Erythroblast (primary cell): ENCODE measurements at places on chromosomes 6 and 20.

GRCh38 chr6:168333039-168333438 is 13.5 kb upstream of the DACT2 start:
- peak; percentile 12 for DNase-seq

- DNase-seq = no peak
These were observed 107.2 kb downstream of the FOXC1 start for GRCh38 chr6:1716868-1717267.

- DNase-seq = peak; percentile 13
These were observed 17.5 kb downstream of the VAPB start for GRCh38 chr20:58406422-58407001.

DNA sequence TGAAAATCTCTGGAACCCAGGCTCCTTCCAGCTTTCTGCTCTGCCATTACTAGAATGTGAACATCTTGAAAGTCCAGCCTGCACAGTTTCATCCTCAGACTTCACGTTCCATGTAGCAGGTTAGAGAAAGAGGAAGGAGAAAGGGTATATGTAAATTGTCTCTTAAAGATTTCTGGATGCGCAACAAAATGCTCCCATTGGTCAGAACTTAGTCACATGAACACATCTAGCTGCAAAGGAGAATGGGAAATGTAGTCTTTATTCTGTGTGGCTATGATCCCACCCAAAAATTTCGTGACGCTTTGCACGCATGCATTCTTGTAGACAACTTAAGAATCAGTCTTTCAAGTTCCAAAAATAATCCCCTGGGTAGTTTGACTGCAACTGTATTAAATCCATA is 46.4 kb upstream of the CHD6 start:
- peak; percentile 8 for DNase-seq

DNA sequence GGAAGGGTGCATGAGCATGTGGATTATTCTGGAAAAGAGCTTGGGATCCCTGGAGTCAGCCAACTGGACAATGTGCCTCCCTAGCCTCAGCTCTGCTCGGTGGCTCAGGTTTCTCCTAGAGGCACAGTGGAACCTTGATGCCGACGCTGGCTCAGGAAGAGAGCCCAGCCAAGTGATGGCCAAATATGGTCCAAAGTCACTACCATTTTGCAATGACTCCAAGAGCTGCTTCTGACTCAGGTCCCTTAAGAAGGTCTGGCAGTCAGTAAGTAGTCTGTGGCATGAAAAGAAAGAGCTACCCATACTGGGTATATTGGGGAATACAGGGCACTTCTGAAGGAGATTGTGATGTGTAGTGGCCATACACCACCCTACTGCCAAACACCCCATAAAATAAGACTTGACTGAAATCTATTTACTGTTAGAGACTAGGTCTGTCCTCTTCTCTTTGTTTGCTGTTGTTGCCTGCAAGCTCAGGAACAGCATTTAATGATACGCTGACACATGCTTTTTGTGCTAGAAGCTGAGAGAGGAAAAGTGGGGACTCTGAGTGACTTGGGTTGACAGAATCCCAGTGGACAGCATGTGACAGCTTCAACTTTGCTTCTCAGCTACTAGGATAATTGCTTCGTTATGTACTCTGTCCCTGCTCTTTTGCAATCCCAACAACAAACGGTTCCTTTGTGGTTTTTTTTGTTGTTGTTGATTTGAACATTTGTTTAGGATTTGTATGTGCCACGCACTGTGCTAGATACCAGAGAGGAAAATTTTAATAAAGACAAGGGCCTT is 30.3 kb upstream of the OGFRL1 start:
- DNase-seq = no peak

- no peak for DNase-seq
These were observed 818.0 kb downstream of the MAFB start for GRCh38 chr20:39871013-39871412.

- DNase-seq = peak; percentile 1
These were observed 183.1 kb downstream of the MOXD1 start for GRCh38 chr6:132218059-132218696.

DNA sequence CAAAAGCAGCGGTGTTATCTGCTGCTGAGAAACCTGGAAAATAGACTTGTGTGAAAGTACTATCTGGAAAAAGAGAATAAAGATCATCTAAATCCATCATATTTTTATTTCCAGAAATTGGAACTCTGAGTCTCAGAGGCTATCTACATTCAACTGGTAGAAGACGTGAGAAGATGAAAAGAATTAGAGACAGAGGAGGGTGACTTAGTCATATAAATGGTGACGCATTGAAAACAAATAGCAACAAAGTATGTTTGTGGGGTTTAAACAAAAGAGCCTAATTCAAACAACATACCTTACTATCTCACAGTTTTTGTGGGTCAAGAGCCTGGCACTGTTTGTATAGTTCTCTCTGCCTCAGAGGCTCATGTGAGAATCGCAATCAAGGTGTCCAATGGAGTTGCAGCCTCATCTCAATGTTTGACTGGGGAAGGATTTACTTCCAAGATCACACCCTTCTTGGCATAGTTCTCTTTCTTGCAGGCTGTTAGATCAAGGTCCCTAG is 757.1 kb upstream of the SLC35B3 start:
- no peak for DNase-seq

DNA sequence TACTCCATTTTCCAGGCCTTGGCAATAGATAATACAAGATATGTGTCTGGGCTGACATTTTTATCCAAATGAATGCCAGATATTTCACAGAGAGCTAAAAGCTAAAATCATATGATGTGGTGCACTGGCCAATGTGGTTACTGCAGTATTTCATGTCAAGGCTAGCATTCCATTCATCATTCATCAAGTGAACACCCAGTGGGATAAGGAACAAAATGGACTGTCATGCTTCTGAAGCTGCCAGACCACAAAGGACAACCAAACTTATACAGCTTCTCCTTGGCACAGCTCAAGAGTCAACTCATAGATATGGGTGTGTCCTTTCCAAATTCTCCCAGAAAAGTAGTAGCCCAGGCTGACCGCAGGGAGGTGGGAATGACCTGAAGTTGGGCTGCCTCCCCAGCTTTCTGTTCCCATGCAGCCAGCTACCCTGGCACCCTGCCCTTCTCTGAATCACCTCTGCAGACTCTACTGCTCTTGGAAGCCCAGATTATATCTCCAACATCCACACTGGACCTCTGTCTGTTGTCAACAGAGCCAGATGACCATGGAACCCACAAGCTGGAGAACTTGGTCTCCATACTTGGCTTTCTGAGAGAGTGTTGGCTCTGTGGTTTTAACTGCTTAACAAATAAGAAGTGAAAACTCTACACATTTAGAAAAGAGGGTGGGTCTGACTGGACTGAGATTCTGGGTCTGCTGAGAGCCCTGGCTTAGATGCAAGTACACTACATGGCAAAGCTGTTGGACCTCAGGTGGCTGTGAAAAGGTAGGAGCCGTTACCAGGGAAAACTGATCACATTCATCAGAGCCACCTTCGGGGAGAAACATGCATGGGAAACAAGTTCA is 122.8 kb downstream of the ALDH8A1 start:
- DNase-seq = no peak

GRCh38 chr20:49747707-49748524 is 34.2 kb upstream of the B4GALT5 start:
- peak; percentile 86 for DNase-seq

DNA sequence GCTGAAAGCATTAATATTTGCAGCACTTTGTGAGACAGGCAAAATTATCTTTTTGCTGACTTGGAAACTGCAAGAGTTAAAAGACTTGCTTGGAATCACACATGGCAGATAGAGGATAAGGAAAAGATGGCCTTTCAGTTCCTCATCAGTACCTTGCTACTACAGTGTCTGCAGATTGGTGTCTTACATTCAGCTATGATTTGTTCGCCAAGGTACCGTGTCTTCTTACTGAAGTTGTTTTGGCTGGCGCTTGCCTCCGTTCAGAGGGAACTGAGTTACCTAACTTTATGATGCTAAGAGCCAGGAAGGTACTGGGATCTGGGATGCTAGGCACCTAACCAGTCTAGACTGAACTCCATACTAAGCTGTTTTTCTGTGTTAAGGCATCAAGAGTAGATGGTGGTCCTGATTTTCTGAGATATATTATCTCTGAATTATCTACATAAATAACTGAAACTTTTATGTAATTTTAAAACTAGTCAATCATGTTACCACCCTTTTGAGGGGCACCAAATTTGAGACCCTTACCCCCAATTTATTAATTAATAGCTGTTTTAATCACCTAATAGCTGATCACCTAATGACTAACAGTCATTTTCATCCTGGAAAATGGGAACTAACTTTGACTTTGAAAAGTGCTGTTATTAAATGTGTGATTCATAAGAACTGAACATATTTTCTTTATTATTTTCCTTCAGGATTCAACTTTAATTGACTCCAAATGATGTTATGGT is 2.5 kb downstream of the WTAP start:
- peak; percentile 27 for DNase-seq

DNA sequence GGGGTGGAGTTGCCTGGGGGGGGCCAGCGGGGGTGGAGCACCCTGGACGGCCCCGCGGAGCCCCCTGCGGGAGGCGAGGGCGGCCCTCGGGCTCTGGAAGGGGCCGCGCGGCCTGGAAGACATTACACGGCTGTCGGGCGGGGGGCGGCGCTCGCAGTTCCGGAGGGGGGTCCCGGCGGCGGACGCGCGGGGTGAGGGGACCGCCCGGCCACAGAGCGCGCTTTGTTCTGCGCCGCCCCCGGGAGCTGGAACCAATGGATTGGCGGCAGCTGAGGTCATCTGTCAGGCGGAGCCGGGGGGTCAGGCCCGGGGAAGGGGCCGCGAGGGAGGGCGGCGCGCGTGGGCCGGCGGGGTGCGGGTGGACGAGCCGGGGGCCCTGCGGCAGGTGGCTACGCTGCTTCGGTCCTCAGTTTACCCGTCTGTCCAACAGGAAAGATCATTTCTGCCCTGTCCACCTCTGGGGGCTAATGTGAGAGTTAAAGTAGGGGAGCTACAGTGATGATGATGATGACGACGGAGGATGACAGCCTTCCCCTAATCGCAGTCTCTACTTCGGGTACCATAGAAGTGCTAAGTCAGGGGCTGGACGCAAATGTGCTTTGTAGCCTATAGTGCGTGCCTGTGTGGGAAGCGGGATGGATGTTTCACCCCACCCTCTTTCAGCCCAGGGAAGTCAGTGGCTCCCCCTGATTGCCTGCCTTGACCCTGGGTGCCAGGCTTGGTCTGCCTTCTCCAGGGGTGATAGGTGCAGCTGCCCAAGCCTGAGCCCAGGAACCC is 10.4 kb downstream of the SRXN1 start:
- peak; percentile 22 for DNase-seq
